ENCODE measurements at places on chromosomes 1 and 21.

- DNase-seq: no peak
Observed at GRCh38 chr1:63843884-63844283, 70.1 kb downstream of the ROR1 start.

DNA sequence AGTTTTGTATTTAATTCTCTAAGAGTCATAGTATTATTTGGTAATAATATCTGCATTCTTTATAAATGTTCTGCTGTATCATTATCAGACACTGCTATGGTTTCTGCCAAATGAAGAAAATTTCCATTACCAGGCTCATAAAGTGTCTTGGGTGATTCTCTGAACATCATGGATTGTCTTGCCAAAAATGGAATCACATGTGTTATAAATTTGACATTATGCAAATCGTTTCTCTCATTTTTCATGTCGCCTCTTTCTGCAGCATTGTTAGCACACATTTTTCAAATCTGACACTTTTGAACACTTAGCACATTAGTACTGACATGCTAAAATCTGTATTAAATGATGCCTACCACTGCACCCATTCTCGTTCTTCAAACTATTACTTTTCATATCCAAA is 74.2 kb upstream of the NEK7 start:
- no peak for DNase-seq

DNA sequence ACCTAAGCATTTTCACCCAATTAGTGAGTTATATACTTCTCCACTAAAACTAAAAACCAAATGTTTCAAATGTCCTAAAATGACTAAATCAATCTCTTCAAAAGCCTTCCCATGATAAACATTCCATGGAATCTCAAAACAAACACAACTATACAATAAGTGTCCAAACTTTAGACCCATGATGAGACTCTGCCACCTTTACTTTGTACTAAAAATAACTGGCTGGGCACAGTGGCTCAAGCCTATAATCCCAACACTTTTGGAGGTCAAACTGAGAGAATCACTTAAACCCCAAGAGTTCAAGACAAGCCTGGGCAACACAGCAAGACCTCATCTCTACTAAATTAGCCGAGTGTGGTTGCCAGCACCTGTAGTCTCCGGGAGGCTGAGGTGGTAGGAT is 87.4 kb downstream of the EIF4G3 start:
- DNase-seq: no peak

DNA sequence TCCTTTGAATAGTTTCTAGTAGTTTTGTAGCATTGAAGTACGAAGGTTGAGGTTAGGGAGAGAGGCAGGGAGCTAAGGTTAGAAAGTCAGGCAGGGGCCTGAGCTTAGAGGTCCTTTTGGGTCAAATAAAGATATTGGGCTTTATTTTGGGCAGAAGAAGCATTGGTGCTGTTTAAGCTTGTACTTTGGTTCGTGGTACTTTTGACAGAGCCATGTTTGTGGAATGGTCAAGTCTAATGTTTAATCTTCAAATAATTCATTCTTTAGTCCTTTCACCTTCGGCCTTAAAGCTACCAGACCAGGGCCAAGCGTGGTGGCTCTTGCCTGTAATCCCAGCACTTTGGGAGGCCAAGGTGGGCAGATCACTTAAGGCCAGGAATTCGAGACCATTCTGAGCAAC is 12.5 kb downstream of the FGGY start:
- DNase-seq: no peak

DNA sequence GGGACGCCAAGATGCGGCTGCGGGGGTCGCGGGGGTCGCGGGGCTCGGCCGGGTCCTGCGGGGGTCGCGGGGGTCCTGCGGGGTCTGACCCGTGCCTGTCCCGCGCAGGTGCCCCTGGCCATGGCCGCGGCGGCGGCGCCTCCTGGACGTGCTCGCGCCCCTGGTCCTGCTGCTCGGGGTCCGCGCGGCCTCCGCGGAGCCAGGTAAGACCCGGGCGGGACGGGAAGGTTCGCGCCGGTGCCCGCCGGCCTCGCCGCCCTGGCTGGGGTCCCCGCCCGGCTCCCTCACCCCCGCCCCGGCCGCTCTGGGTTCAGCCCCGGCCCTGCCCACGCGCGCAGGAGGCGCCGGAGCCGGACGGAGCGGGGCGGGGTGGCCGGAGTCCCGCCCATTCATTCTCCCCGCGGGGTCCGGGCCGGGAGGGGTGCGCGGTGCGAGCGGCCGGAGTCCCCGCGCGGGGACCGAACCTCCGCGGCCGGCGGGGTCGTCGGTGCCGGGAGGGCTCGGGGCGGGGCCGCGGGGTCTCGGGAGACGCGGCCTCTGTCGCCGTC is 380 bp downstream of the COL18A1 start:
- no peak for DNase-seq

- DNase-seq: no peak
Observed at GRCh38 chr1:39573736-39574624, 2.6 kb downstream of the PABPC4 start.

DNA sequence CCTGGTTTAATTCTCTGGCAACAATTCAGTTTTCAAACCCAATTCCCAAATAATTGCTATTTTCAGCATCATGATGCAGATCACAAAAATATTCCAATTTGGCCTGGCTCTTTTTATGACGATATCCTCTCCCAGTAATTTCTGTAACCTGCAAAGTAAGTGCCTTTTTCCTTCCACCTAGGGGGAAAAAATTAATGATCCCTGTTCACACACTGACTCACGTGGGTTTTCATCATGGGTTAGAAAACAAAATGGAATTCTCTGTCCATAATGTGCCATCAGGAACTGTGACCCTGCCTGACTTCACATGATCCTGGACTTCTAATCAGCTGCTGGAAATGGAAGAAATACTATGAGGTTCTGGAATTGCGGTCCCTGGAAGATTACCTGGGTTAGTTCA is 24.5 kb downstream of the AK2 start:
- no peak for DNase-seq

DNA sequence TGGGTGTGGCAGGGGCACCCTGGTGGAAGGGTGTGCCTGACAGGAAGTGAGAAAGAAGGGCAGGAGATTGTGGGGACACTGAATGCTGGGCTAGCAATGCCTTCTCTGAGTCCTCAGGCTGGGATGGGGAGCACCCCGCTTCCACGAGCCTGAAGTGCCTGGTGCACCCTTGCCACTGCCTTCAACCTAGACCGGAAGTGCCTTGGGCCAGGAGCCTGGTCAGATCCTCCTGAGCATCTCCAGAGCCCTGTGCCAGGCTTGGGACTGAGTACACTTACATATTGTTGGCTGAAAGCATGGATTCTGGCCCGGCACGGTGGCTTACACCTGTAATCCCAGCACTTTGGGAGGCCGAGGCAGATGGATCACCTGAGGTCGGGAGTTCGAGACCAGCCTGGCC is 205.8 kb upstream of the EDN2 start:
- DNase-seq: no peak

GRCh38 chr1:76832521-76832920 is 34.8 kb upstream of the ST6GALNAC5 start:
- DNase-seq: no peak

DNA sequence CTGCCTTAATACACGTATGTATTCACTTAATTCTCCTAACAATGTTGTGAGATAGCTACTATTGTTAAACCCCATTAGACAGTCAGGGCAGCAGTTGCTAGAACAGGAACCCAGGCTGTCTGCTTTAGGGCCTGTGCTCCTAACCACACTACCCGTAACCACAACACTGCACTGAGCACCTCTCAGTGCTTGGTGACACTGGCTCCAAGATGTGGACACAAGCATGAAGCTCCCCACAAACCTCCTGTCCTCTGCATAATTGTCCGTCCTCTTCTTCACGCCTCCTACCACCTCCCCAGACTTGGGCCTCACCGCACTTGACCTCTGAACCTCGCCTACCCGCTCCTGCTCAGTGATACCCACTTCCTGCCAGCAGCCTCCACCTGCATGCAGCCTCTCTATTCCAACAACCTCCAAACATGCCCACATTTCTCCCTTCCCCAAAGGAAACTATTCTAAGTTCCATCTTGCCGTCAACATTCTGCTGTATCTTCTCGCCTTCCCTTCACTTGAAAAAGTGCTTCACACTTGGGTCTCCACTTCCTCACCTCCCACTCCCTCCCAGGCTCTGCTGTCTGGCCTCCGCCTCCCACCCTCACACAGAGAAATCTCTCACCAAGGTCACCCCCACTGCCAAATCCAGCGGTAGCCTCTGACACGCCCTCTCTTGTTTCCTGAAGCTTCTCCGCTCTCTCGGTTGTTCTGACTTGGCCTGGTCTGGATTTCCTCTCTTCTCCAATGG is 14.6 kb upstream of the AHDC1 start:
- no peak for DNase-seq

GRCh38 chr1:188517139-188517538 is 1688.4 kb downstream of the PLA2G4A start:
- DNase-seq: no peak

GRCh38 chr1:231315887-231316286 is 21.8 kb downstream of the EXOC8 start:
- no peak for DNase-seq

- no peak for DNase-seq
Observed at GRCh38 chr1:106908689-106909088, 147.8 kb upstream of the PRMT6 start.

DNA sequence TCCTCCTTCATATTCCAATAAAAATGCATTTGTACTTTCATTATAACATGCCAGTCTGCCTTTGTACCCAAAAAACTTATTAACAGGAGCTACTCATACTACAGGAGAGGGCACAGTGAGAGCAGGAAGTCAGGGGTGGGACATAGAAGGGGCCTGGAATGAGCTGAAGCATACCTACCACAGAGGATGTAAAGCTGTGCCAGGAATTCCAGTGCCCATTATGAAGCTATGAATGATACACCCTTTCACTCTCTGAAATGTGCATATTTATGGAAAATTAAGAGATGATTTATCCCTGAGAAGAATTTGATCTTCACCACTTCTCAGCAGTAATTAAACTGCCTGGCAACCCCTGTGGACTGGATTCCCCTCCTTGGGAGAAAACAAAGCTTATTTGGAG is 65.8 kb downstream of the ATP5PO start:
- DNase-seq: no peak

- DNase-seq: no peak
Observed at GRCh38 chr1:6360117-6360496, 33.5 kb downstream of the ACOT7 start.

DNA sequence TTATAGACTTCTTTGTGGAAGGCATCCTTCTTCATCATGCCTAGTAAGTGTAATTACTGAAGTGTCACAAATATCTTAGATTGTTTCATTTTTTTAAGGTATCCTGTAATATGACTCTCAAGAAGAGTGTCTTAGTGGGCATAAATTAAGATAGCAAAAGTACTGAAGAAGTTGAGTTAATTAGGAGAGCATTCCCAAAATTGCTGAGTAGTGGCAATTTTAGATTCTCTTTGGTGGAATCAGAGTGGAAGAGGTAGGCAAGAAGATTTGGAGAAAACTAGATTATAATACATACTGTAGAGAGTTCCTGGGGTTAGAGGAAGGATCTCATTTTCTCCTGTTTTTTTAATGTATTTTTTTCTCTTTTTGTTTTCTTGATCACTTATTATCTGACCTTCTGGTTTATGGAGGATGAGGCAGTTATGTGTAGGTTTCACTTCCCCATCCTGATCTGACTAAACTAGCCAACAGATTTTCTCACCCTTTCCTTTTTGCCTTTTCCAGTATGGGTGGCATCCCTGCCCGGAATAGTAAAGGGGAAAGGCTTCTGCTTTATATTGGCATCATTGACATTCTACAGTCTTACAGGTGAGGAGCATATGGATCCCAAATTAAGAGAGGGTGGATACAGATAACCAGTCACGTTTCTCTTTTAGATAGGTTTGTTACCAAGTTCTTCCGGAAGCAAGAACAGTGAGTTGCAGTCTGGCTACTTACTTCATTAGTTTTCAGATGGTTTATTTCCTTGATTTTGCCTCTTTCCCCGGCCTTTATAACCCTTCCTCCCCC is 16.7 kb upstream of the PSMD4 start:
- no peak for DNase-seq

DNA sequence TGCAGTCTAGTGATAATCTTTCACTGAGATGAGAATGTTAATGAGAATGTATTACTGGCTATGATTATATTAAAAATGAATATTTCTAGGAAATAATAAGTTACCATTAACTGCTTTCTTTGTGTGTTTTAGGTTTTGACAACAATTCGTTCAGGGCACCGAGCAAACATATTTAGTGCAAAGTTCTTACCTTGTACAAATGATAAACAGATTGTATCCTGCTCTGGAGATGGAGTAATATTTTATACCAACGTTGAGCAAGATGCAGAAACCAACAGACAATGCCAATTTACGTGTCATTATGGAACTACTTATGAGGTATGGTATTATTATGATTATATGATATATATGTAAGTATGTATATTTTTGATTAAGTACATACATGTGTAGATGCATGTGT is 37.8 kb upstream of the MPC2 start:
- DNase-seq: no peak

DNA sequence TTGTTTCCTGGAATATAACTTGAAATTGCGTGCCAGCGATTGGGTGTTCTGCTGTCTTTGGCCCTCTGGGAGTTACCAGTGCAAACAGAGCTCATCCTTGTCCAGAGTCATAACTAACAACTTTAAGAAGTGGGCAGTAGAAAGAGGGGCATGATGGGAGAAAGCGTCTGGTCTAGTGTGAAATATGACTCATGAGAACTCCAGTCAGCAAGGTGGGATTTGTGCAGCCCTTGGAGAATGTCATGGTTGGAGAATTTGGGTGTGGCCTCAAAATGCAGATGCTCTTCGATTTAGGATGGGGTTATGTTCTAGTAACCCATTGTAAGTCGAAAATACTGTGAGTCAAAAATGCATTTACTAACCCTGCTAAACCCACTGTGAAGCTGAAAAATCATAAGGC is 12.9 kb downstream of the ATP1B1 start:
- no peak for DNase-seq

GRCh38 chr1:234170622-234171021 is 202.6 kb upstream of the COA6 start:
- DNase-seq: no peak

- DNase-seq: no peak
Observed at GRCh38 chr1:230965535-230965934, 13.1 kb downstream of the TTC13 start.

GRCh38 chr1:227317011-227317451 is 1.3 kb downstream of the CDC42BPA start:
- DNase-seq: no peak

DNA sequence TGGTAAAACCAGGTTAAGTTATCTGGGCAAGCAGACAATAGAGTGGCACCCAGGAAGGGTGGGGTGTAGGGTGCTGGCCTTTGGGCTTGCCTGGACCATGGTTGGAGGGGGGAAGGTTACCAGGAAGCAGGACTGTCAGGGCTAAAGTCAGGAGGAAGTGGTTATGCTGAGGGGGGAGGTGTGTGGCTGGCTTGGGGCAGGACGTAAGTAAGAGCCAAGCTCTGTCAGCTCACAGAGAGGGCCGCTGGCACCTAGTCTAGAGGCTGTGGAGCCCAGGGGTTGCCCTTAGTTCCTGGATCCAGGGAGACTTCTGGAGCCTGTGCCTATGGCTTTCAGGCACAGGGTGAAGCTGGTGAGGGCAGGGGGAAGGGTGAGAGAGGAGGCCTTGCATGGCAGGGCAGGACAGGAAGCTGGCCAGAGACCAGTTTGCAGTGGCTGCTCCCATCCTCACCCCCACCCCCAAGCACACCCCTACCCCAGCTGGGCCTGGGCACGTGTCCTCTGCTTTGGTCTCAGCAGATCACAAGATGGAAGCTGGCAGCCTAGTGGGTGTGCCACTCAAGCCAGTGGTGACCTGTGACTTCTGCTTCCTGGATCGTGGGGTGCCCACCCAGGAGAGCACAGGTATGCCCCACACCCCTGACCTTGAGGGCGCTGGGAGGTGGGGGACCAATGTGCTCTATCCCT is 20.5 kb upstream of the SMYD3 start:
- DNase-seq: no peak

- no peak for DNase-seq
Observed at GRCh38 chr1:78651241-78651640, 1.6 kb downstream of the IFI44 start.
